ENCODE measurements at places on chromosomes 2 and 18.

GRCh38 chr18:47970664-47971531 is 40.4 kb upstream of the SMAD2 start:
- DNase-seq, result no peak

DNA sequence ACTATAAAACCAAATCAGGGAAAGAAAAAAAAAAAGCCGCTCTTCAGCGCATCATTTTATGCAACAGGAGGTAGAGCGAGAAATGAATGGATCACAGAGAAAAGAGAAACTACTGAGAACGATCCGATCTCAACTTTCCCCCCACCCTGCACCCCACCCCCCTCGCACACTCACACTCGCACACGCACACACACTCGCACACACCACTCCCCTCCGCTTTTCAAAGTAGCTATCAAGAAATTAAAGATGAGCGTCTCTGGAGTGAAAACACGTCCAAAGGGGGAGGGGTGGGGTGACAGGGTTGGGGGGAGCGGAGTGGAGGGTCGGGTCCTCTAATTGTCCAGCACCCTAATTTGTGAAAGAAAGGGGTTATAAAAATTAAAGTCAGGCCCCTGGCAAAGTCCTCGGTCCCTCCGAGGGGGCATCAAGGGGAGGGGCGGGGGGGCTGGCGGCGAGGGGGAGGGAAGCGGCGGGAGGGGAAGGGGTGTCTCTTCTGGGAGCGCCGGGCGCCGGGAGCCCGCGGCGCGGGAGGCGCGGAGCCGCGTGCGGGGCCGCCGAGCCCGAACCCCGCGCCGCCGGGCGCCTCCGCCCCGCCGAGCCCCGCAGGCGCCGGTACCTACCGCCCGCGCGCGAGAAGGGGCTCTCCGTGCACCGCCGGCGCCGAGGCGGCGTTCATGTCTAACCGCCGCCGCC is 428 bp downstream of the TCF4 start:
- DNase-seq, result peak; percentile 43

GRCh38 chr2:82985572-82986197 is 1473.4 kb downstream of the SUCLG1 start:
- no peak for DNase-seq

DNA sequence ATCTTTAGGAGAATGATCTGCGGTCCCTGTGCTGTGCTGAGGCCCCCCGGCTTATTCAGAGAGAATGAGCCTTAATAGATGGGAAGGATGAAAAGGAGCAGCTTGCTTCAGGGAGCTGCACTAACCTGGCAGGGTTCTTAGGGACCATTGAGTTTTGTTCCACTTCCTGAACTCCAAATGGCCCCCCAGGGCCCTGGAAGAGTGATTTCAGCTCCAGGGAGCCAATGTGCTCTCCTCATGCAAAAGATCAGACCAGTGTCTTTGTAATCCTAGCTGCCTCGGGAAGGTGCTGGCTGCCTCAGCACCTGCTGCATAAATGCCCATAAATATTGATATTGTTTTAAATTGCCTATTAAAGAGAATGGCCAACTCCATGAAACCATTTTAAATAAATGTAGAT is 210.2 kb downstream of the NCK2 start:
- no peak for DNase-seq

GRCh38 chr18:50154420-50154819 is 40.5 kb downstream of the MYO5B start:
- no peak for DNase-seq

GRCh38 chr2:62597323-62597722 is 91.3 kb upstream of the TMEM17 start:
- DNase-seq, result no peak

Data from C1 segment of cervical spinal cord (tissue), 14 donors.